ENCODE measurements at places on chromosomes 5 and 9.

DNA sequence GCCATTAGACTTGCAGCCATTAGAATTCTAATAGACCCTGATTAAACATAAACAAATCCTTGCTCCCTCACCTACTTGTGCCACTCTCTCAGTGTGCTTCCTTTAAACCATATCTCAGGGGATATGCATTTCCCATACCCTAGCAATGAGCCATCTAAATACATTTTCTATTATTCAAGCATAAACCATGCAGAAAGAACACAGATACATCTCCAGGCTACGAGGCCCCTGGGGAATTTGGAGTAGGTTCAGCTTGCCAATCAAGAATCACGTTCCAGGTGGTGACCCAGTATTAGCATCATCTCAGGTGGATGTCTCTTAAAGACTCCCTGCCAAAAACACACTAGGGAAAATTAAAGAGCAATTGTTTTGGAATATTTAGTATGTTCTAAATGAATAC, 93.0 kb upstream of the CCL21 start:
- no peak for DNase-seq

DNA sequence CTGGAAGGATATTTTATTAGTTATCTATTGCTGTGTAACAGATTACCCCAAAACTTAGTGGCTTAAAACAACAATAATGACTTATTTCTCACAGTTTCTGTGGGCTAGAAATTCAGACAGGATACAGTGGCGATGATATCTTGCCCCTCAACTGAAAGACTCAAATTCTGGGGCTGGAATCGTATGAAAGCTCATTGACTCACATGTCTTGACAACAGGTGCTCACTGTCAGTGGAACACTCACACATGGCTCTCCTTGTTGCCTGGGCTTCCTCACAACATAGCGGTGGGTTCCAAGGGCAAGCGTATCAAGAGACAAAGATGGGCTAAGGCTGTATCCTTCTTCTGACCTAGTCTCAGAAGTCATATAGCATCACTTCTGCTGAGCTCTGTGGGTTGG, 3.7 kb upstream of the GNPDA1 start:
- peak; percentile 49 for DNase-seq

DNA sequence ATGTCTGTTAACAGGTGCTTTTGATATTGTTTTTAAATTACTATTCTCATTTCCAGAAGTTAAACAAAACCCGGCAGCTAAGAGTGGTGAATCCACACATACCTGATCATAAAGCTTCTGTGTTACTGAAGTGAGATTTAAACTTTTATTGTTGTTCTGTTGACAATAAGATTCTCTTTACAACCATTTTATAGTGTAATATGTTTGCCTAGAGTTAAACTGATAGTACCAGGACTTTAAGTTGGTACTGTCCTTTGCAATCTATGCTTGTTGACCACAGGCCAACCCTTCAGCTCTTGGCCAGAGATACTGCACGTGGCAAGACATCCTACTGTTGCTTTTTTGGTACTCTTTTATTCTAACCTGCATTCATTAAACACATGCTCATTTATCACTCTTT, 806.2 kb downstream of the MTRR start:
- no peak for DNase-seq

DNA sequence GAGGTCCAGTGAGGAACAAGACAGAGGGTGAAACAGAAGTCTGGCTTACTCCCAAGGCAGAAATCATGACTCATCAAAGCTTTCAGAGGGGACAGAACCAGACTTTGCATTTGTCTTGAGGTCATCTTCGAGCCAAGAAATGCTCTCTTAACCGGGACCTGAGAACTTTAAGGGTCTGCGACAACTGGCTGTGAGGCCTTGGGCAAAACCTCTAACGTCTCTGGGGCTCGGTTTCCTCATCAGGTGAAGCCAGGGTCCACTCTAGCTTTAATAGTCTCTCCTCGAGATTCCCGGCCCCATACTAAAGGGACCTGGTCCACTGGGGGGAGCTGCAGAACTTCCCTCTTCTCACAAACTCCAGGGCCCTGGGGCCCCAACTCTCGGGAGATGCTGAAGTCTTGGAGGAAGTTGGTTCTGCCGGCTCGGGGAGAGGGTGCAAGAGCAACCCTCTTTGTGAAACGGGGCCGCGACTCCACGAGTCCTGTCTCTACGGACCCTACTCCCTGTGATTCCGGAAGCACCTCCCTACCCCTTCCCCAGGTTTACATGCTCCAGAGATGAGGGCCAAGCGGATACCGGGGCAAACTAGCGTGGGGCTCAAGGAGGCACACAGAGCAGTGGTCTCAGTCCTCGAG, 2.6 kb downstream of the GLIS3 start:
- peak; percentile 12 for DNase-seq

DNA sequence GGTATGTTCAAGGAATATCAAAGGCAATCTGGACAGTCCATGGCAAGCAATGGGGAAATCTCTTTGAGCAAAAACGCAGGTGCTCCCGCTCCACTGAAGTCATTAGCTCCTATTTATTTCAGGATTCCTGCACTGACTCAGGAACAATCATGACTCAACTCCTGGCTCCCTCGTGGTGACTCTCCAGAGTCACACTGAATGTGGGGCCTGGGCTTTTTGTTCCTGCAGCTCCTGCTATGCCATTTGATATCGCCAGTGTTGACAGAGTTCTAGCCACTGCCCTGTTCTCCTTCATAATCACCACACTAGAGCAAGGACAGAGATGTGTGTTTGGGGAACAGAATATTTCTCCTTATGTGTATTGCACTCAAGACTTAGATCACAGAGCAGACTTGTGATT, 187.2 kb upstream of the ZNF462 start:
- DNase-seq: no peak

- DNase-seq: no peak
Measured at GRCh38 chr5:100519075-100519474, 16.1 kb upstream of the FAM174A start.

DNA sequence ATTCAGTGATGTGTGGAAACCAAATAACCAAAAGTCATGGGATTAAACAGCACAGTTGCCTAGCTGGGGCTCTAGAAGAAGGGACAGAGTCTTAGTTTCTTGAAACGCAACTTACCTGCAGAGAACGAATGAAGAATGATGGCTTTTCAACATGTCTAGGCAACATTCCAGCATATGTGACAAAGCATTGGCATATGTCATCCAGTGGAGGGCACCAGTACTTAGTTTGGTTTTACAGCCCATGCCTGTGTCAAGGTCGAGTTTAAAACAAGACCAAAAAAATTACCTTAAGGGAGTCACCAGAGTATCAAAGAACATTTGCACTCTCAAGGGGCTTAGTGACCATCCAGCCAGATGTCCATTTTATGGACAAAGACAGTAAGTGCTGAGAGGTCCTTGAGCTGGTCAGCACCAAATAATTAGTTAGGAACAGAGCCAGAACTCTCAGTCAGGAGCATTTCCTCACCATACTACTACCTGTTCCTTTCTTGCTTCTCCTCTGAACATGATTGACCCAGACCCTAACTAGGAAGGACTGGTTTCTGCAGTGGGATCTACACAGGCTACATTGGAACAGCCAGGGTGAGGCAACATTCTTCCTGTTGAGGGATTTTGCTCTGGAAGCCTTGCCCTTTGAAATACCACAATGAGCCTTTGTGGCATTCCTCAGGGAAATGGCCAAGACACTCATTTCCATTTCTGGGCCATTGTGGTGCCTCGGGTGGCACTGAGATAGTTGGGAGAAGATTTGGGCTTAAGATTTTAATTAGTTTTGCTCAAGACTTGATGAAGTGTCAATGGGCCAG, 75.4 kb upstream of the ANKH start:
- peak; percentile 20 for DNase-seq

DNA sequence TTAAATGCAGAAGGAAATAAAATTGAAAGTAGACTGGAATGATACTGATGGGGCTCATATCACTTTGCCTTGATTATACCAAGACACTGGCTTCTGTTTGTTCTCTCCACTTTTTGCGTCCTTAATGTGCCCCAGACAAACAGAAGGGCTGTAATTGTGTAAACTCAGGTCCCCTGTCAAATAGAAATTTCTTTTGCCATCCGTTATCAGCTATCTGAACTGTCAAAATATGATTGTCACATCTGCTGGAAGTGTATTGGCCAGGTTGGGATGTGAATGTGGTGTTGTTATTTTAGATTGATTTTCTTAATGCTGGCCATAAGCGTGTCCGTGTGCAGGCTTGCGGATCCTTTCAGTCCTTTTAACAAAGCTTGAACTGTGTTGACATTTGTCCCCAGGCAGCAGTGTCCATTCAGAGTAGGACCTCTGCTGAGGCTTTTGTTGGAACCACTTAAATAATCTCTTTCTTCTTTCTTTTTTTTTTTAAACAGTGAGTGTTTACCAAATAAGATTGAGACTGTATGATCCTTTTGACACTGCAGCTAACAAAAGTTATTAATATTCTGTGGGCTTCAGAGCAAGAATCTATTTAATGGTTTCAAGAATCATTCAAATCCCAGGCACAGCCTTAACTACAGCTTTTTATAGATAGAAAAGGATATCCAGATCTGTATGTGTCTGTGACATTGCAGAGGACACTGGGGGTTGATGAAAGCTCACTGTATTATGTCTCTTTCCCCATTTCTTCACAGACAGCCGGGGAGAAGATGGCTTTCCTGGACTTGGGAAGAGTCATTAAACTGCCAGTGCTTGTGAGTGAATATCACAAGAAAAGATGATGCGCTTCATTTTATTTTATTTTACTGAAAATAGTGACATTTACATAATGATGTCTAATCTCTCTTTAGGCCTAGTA, 171.7 kb downstream of the ZNF608 start:
- no peak for DNase-seq

DNA sequence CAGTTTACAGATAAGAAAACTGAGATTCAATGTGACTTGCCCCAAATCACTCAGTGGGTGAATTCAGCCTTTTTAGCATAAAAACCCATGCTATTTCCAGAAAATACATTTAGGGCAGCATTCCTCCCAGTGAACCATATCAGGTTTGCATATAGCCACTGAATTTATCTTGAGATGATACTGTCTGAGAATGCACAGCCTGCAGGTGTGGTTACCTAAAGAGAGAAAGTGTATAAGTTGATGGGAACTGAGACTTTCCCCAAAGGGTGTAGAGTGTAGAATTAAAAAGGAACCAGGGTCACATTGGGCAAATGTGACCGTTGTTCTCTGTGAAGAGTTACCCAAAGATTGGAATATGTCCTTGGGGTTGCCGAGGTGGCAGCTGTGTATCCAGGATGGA, 100.0 kb upstream of the PIK3R1 start:
- DNase-seq: no peak

GRCh38 chr9:14437354-14438231, 123.7 kb upstream of the NFIB start:
- no peak for DNase-seq

GRCh38 chr5:101943784-101944183, 352.3 kb downstream of the SLCO4C1 start:
- DNase-seq: no peak

DNA sequence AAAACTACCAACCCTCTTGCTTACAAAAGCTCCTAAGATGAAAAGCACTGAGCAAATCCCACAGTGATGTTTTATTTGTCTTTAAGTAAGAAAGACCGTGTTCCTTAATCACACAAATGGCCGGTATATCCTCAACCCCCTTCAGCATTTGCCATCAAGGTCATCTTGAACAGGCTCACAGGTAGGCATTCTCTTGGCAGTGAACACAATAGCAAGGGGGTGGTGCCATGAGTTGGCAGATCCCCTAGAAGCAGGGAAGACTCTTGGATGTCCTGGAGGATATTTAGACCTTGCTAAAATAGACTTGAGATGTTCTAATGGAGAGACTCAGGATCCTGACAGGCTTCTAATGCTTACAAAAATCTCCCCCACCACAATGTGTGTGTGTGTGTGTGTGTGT, 323.0 kb downstream of the SPOCK1 start:
- DNase-seq: no peak

DNA sequence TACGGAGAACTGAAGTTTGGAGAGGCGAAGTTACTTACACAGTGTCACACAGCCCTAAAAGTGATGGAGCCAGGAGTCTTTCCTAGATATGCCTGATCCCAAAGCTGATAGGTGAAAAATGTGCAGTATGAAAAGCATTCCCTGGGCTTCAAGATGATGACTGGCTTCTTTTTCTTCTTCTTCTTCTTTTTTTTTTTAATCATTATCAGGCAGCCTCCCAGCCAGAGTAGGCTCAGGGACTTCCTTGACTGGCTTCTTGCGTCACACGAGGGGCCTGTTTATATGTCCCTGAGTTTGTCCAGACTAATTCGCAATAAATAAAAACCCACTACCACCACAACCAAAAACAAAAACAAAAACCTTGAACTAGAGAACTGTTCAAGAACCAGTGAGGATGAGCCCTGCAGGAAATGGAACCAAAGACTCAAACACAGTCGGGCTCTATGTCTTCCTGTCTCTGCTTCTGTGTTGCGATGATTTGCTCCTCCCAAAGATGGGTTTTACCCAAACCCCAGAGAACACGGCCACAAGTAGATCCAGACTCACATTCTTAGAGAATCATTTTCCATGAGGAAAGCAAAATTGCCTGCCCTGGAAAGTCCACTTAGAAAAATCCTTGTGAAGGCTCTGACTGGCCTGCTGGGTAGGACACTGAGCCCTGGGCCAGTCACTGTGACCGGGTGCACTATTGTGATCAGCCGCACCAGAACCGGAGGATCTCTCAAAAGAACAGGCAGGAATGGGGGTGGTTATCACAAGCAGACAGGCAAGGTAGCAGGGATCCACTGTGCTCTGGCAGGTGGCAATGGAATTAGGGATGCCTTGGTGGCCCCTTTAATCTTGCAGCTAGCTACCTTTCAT, 38.0 kb upstream of the ADAM19 start:
- DNase-seq: no peak

DNA sequence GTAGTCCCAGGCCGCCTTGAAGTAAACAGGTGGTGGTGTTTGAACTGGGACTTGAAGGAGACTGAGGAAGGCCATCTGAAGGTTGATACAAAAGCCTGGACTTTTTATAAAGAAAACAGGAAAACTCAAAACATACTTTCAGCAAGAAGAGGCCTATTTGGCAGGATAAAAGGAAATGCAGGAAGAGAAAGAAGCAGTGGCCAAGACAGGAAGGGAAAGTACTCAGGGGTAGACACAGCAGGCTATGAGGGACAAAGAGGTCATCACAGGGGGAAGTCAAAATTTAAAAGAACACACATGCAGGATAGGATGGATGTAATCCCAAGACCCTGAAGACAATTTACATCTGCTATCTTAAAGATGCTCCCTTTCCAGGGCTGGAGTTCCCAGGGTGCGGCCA, 13.0 kb downstream of the TLE1 start:
- DNase-seq: no peak

DNA sequence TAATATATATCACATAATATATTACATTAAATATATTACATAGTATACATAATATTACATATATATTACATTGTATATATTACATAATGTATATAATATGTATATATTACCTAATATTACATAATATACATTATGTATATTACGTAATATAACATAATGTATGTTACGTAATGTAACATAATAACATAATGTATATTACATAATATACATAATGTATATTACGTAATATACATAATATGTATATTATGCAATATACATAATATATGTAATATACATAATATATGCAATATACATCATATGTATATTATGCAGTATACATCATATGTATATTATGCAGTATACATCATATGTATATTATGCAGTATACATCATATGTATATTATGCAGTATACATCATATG, 19.1 kb downstream of the CYLC2 start:
- DNase-seq: no peak
